ENCODE measurements at places on chromosomes 13 and 19.

GRCh38 chr13:30711375-30711774 is 24.0 kb upstream of the ALOX5AP start:
- DNase-seq, result peak; percentile 18

GRCh38 chr13:92768602-92769001 is 458.0 kb upstream of the GPC6 start:
- DNase-seq, result no peak

- DNase-seq, result no peak
Observed at GRCh38 chr19:2392366-2392765, 32.3 kb downstream of the TMPRSS9 start.

GRCh38 chr13:104683789-104684188 is 1617.6 kb upstream of the SLC10A2 start:
- DNase-seq, result no peak

- peak; percentile 2 for DNase-seq
Observed at GRCh38 chr19:30896554-30896953, 452.7 kb downstream of the TSHZ3 start.

- peak; percentile 63 for DNase-seq
Observed at GRCh38 chr13:49292742-49293486, 45.2 kb downstream of the CDADC1 start.

GRCh38 chr13:111289251-111289650 is 31.2 kb upstream of the TEX29 start:
- no peak for DNase-seq

DNA sequence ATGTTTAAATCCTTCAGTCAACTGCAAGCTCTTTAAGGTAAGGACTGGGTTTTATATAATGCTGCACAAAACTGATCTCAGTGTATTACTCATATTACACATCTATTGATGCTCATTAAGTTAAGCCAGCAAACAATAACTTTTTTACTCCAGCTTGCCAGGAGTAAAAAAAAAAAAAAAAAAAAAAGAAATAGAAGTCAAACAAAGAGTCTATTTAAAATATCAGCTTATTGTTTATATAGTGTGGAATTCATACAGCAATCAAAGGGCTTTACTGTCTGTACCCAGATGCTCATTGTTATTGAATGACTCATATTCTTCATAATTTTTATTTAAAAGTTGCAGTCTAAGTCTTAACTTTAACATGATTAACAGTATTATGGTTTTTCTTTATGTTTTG is 21.8 kb upstream of the KBTBD7 start:
- peak; percentile 55 for DNase-seq

GRCh38 chr19:10230173-10230860 is 814 bp downstream of the S1PR2 start:
- peak; percentile 54 for DNase-seq

DNA sequence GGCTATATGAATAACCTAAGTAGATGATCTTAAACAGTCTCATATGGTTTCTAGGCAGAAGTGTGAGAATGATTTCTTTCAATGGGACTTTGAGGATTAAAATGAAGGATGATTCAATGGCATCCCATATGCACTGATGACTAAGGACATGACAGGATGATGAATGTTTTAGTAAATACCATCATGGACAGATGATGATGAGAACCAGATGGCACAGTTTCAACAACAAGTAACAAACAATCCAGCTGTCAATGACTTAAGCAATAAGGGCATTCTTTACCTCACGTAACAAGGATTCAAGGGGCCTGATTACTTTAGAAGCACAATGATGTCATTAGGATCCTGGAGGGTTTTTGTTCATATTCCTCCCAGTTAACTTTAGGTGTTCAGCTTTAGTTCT is 2678.4 kb downstream of the PCDH9 start:
- peak; percentile 96 for DNase-seq

GRCh38 chr13:91304741-91305140 is 42.7 kb upstream of the MIR17HG start:
- DNase-seq, result no peak

- DNase-seq, result no peak
Observed at GRCh38 chr13:70849222-70849621, 741.0 kb upstream of the KLHL1 start.

All from fibroblast of skin of scalp (primary cell).